Activated CD4-positive, alpha-beta memory T cell treated with anti-CD3 and anti-CD28 coated beads, Interleukin-2, amount 10 ng/mL, durations not matched to agents 7 days and 5 days (primary cell): ENCODE measurements at places on chromosomes 2 and 18.
A peak's percentile ranks its signal among the peaks of the same experiment; 100 is the strongest.

GRCh38 chr2:111534910-111535352 lies 349.1 kb downstream of the ANAPC1 start:
- peak; percentile 48 for DNase-seq

GRCh38 chr2:222912117-222912516 lies 51.3 kb downstream of the ACSL3 start:
- no peak for DNase-seq

DNA sequence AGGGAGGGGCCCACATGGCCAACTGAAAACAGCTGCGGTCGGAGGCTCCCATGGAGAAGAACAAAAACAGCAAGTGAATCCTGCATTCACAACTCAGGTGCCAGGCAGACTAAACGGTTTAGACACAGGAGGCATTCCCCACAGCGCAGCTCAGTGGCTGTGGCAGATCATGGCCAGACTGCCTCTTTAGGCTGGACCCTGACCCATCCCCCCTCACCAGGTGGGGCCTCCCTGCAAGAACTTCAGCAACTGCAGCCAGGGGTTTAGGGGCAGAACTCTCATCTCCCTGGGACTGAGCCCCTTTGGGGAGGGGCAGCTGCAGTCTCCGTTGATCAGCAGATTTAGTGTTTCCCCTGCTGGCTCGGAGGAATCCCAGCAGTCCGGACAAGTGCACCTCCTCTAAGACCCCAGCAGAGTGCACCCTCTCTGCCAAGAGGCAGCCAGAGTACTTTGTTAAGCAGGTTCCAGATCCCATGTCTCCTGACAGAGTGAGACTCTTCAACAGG lies 346.7 kb downstream of the SS18 start:
- no peak for DNase-seq

DNA sequence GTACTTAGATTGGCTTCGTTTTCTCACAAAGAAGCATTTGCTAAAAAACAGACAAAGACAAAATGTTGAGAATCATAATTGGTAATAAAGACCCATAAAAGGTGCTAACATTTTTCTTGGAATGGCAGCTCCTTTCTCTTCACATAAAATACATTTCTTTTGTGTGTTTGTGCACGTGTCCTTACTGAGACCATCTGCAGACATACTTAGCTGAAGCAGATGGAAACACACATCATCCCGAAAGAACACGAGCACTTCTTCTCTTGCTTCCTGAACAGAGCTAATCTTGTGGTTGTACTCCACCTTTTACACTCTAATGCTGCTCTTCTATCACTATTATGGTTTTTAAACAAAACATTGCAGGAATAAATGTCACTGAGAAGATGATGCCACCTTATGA lies 142.5 kb downstream of the SPHKAP start:
- no peak for DNase-seq

GRCh38 chr2:55901941-55902340 lies 21.6 kb downstream of the EFEMP1 start:
- DNase-seq, result no peak

DNA sequence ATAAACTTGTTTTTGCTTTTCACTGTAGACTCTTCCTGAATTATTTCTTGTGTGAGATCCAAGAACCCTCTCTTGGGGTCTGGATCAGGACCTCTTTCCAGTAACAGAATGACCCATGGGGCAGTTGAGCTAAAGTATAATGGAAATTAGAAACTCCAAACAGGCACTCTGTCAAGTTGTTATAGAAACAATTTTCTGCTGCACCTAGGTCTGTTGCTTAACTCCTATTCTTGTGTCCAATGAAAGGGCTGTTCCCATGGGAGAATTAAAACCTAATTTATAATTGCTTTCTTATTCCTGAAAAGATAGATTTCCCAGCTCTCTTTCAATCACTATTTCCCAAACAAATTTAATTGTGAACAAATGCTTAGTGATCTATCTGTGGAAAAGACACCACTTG lies 1341.3 kb upstream of the PIK3C3 start:
- DNase-seq, result no peak

DNA sequence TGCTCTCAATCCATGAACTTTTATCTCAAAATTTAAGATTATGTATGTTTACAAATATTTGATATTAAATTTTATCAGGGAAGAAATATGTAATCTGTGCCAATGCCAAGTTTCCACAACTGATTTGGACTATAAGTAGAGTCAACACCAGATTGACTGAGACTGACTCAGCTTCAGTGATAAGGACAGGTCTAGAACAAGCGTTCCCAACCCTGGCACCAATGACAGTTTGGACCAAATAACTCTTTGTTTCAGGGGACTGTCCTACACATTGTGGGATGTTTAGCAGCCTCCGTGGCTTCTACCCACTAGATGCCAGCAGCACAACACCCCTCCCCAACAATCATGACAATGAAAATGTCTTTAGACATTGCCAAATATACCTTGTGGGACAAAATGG lies 165.3 kb downstream of the THADA start:
- no peak for DNase-seq

DNA sequence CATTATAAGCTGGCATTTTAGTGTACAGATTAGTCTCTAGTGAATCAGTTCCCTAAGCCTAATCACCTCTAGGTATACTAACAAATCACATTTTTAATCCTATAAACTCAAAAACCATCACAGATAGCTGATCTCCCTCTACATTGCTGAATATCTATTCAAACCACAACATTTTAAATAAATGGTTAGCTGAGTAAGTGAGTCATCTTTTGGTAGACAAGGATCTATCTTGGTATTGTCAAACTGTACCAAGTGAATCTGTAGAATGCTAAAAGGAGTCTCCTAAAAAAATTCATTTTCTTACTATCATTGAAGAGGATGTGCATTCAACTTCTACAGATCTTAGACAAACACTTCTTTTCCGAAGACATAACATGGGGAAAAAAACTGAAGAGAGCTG lies 40.7 kb downstream of the INO80D start:
- no peak for DNase-seq

GRCh38 chr2:4175343-4175742 lies 472.0 kb downstream of the DCDC2C start:
- no peak for DNase-seq

GRCh38 chr2:100482741-100483140 lies 12.5 kb downstream of the NMS start:
- DNase-seq, result no peak

GRCh38 chr2:194086129-194086528 lies 1570.9 kb upstream of the SLC39A10 start:
- no peak for DNase-seq

DNA sequence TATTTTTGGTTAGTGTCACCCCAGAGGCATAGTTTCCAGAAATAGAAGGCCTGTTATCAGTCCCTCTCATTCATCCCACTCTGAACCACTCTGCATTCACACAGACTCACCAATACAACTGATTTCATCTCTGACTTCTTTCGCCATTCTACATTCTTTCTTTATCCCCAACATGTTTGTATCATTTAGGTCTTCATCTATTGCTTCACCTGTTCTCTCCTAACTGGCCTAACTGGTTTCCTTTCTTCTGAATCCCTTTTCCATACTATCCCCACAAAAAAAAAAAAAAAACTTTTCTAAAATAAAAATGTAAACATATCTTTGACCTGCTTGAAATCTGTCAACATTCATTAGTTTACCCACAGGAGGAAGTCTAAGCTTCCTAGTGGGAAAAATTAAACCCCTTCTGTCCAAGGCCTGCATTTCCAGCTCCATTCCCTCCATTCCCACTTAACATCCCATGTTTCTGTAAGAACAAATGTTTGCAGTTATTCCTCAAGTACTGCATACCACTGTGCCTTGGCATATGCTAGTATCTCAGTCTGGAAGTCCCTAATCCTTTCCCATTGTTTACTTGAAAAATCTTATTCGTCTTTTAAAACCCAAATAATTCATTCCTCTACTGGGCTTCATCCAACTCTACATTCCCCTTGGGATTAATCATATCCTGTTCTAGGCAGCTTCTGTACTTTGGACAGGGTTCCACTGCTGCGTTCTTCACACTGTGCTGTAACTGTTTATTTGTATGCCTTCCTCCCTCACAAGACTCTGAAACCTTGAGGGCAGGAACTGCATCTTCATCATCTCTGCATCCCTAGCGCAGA lies 68.5 kb downstream of the FIGN start:
- DNase-seq, result no peak

- no peak for DNase-seq
Measured at GRCh38 chr18:75185460-75185859, 23.5 kb downstream of the PTGR3 start.

GRCh38 chr18:8976606-8977005 lies 125.9 kb upstream of the NDUFV2 start:
- no peak for DNase-seq

DNA sequence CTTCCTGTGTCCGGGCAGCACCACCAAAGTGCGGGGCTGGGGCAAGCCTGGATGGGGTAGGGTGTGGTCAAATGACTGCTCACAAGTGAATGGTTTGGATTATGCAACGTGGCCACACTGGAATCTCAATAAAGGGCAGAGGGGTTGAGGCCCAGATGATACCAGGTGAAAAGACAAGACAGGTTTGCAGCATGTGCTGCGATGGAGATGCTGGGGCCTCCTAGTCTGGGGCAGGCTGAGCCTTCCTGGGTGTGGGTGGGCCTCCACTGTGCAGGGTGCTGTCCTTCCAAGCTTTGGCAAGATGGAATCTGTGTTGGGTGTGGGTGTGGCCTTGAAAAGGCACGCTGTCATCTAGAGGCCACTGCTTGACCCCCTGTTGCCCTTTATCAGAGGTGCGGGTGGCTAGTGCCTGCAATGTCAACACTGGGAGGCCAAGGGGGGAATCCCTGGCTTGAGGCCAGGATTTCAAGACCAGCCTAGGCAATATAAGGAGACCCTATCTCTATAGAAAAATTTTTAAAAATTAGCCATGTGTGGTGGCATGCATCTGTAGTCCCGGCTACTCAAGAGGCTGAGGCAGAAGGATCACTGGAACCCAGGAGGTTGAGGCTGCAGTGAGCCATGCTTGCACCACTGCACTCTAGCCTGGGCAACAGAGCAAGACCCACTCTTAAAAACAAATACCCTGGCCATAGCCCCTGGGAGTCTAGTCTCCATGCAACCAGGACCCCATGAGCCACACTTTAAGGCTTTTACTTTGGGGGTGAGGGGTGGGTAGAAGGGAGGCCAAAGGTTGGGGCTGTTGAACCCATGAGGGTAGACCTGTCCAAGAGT lies 13.8 kb downstream of the RRM2 start:
- no peak for DNase-seq

DNA sequence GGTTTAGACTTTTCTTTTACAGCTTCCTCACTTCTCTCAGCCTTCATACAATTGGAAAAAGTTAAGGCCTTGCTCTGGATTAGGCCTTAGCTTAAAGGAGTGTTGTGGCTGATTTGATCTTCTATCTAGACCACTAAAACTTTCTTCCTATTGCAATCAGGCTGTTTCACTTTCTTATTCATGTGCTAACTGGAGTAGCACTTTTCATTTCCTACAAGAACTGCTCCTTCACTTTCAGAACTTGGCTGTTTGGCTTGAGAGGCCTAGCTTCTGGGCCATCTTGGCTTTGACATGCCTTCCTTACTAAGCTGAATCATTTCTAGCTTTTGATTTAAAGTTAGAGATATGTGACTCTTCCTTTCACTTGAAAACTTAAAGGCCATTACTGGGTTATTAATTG lies 114.3 kb downstream of the ARHGEF4 start:
- no peak for DNase-seq
